ENCODE measurements at places on chromosomes 1 and 21.
A peak's percentile ranks its signal among the peaks of the same experiment; 100 is the strongest.

- DNase-seq = no peak
- H3K4me3 ChIP-seq = no peak overlapping the region
- no peak overlapping the region for H3K27ac ChIP-seq
- H3K4me1 ChIP-seq = no peaks in the 10 kb centered on the region
- no peaks in the 10 kb centered on the region for H3K36me3 ChIP-seq
These were observed 40.2 kb downstream of the LGR6 start for GRCh38 chr1:202233804-202234203.

- DNase-seq = no peak
- no peaks in the 10 kb centered on the region for H3K36me3 ChIP-seq
- no peaks in the 10 kb centered on the region for H3K27me3 ChIP-seq
- H3K27ac ChIP-seq = no peak overlapping the region
- no peaks in the 10 kb centered on the region for H3K4me1 ChIP-seq
- no peak overlapping the region for H3K4me3 ChIP-seq
These were observed 762.9 kb downstream of the LTN1 start for GRCh38 chr21:28229814-28230213.

DNA sequence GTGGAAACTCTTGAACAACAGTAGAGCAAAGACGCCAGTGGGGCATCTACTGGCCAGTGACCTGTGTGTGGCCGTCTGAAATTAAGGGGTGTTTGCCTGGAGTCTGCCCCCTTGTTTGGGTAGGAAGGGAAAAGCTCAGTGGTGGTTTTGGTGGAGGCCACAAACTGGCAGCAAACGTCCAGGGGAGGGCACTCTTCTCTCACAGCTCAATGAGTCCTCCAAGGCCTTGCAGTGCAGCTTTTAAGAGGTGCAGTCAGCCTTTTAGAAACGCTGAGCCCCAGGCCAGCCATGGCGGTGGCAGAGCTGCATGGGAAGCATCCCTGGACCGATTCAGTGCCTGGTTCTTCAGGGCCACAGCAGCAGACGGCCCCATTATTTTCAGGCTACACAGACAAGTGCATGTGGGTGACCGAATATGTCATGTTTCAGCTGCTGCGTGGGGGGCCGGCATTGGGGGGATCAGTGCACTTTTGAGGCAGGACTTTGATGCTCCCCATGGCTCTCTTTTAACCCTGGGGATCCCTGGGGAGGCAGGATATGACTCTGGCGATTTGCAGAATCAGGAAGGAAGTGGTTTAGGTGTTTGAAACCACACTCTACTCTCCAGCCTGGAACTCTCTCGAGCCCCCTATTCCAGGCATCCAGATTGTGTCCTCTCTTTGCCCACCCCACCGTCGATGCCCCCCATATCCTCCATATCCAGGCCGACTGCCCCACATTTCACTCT lies 414.0 kb downstream of the PRDM2 start:
- no peaks in the 10 kb centered on the region for H3K27me3 ChIP-seq
- no peaks in the 10 kb centered on the region for H3K4me1 ChIP-seq

GRCh38 chr1:30253807-30254440 lies 469.5 kb downstream of the MATN1 start:
- H3K27me3 ChIP-seq = no peaks in the 10 kb centered on the region
- no peak for DNase-seq
- no peaks in the 10 kb centered on the region for H3K36me3 ChIP-seq
- H3K4me3 ChIP-seq = no peak overlapping the region
- no peak overlapping the region for H3K27ac ChIP-seq
- H3K4me1 ChIP-seq = no peaks in the 10 kb centered on the region

DNA sequence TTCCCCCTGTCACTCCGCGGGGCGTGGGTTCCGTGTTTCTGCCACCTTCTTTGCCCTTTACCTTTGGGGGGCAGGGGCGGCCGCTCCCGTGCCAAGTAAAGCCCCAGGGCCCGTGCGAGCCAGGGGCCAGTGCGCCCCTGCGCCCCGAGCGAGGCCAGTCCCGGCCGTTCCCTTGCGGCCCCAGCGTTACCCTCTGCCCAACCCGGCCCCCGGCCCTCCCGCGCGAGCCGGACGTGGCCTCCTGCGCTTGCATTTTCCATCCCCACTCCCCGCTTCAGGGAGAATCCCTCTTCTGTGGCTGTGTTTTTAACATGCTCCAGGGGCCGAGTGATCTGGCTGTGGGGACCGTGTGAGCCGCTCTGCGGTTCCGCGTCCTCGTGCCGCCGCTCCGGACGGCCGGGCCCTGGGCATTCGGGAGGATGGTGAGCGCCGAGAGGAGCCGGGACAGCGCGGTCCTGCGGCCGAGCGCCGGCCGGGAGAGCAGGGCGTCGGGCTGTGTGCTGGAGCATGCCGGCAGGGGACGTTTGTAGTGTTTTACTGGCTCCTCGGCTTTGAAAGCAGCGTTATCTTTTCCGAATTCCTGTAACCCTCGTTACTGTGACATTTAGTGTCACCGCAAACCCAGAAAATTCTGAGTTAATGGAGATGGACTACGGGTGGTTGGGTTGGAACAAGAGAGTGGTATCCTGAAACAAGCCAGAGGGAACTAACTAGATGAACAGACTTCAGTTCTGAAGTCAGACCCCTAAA lies 1.0 kb downstream of the GALNT2 start:
- no peaks in the 10 kb centered on the region for H3K36me3 ChIP-seq
- H3K27me3 ChIP-seq = no peaks in the 10 kb centered on the region
- H3K4me3 ChIP-seq = peak overlapping the region; percentile 94
- H3K27ac ChIP-seq = peak overlapping the region; percentile 20
- H3K4me1 ChIP-seq = peaks cover 13% of the 10 kb centered on the region

- H3K27ac ChIP-seq = no peak overlapping the region
- no peak overlapping the region for H3K4me3 ChIP-seq
- peaks cover 4% of the 10 kb centered on the region for H3K27me3 ChIP-seq
- H3K4me1 ChIP-seq = no peaks in the 10 kb centered on the region
These were observed 59.5 kb downstream of the ENAH start for GRCh38 chr1:225593414-225593813.

DNA sequence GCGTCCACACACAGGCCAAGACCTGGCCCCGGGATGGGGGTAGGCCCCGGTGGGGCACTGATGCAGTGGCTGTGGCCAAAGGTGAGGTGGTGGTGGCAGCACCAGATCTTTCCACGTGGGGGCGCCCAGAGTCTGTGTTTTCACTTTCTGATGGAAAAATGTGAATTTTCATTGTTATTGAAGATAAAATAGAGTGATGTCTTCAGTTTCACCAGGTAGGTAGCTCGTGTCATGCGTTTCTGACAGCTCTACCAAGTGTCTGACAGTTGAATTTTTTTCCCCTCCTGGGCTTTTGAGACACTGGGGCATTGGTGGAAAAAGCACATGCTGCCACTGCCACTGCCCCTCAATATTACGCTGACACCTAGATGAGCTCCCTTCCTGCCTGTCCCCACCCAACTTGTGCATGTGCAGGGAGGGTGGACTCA lies 40.0 kb upstream of the MAGOH start:
- H3K36me3 ChIP-seq = peaks cover 9% of the 10 kb centered on the region
- H3K27ac ChIP-seq = no peak overlapping the region
- H3K27me3 ChIP-seq = no peaks in the 10 kb centered on the region

DNA sequence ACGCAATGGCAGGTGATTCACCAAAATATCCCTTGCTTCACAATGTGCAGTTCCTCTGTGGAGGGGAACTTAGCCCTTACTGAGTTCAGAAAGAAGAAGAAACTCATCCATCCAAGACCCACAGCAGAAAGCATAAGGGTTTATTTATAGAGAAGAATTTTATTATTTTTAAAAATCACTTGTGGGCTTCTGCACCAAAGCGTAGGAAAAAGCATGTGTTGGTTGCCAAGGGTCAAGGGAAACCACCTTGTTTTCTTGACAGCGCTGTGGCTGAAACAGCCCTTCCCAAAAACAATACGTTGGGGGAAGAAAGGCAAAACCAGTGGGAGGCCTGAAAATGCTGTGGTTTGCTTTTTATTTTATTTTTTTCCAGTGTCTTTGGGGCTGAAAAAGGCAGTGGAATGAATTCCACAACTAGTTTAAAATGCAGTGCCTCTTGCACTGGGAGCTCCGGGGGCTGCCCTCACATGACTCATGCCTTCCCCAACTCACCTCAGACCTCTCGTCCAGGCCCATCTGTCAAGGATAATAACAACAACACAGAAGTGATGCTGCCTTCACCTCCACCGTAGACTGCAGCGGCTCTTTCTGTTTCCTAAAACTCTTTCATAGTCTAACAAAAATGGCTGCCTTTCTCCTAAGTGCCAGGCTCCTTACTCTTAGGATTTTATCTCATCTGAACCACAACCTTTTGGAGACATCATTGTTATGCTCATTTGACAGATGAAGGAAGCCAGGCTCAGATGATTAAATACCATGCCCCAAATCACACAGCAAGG lies 224.2 kb upstream of the JUN start:
- no peak for DNase-seq
- H3K36me3 ChIP-seq = no peaks in the 10 kb centered on the region
- no peaks in the 10 kb centered on the region for H3K4me1 ChIP-seq
- no peak overlapping the region for H3K27ac ChIP-seq
- H3K4me3 ChIP-seq = no peak overlapping the region
- peaks cover 2% of the 10 kb centered on the region for H3K27me3 ChIP-seq
